Aorta (tissue), 5 donors: ENCODE measurements at places on chromosomes 16 and 17. TPM values are rescaled to one million over a fixed set of nuclear protein-coding genes. Genes with fewer than 3 reads are reported as not detected.

DNA sequence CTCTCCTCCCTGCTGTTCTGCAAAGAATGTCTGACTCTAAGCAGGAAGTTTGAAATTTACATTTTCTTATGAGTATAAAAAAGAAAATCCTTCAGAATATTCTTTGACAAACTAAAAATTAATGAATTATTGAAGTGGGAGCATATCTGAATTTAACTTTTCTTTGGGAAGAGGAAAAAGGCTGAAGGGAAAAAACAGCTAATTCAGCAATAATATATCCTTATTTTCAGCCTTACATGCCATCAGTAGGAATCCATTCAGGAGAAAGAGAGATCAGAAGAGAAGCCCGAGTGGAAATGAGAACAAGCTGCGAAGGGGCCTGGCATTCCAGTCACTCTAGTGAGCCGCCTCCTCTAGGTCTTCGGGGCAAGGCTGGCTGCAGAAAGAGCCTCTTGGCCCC is 41.7 kb upstream of the BCAR1 start:
- H3K27me3 ChIP-seq: no peaks in the 10 kb centered on the region
- no peaks in the 10 kb centered on the region for H3K4me1 ChIP-seq
- H3K4me3 ChIP-seq: no peak overlapping the region
- peaks cover 3% of the 10 kb centered on the region for H3K36me3 ChIP-seq
- DNase-seq: no peak

DNA sequence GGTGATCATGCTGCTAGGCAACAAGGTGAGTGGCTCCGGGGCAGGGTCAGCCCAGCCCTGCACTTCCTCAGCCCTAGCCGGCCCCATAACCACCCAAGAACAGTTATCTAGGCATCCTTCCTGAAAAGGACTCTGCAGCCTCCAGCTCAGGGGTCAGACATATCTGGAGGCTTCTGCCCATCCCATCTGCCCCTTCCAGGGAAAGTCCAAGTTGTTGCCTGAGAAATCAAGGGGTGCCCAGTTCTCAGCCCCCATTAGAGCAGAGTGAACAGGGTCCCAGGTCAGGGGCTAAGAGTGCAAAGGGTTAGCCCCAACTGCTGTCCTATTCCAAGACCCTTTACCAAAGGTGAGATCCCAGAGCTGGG is 4.1 kb upstream of the NHERF1 start:
- DNase-seq: peak; percentile 34
- H3K36me3 ChIP-seq: no peaks in the 10 kb centered on the region
- no peak overlapping the region for H3K4me3 ChIP-seq

DNA sequence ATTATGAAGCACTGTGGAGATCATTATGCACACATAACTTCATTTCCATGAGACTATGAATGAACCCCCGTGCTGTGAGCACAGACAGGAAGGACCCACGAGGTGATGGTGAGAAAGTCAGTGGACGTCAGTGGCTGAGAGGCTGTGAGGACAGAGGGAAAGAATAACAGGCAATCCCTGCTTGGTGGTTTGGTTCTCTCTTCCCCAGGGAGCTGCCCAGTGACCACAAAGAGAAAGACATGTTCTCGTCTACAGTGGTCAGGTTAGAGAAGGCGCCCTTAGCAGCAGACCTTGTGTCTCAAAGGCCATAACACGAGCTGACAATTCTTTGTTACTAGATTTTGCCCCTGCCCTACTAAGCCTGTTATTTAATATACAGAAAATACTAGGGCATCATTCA is 609.2 kb downstream of the TOX3 start:
- H3K27me3 ChIP-seq: no peaks in the 10 kb centered on the region
- H3K27ac ChIP-seq: no peak overlapping the region
- no peaks in the 10 kb centered on the region for H3K4me1 ChIP-seq
- DNase-seq: no peak

DNA sequence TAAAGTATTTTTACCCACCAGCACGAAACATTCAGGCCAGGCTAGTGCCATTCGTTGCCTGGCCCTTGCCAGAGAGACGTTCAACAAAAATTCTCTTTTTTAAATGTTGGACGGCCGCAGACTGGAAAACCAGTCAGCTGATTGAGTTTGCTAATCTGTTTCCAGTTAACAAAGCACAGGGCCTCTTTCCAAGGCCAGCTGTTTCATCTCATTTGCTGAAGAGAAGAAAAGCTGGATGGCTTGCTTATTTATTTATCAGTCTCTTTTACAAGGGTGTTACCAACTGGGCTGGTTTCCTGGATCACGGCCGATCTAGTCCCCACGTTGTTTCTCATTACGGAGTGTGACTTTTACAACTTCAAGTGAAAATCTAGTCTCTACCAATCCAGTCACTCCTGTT is 418.7 kb upstream of the DYNLRB2 start:
- DNase-seq: no peak
- H3K36me3 ChIP-seq: no peaks in the 10 kb centered on the region
- no peak overlapping the region for H3K4me3 ChIP-seq
- H3K4me1 ChIP-seq: no peaks in the 10 kb centered on the region
- H3K27ac ChIP-seq: no peak overlapping the region

GRCh38 chr16:49738832-49739231 is 117.1 kb downstream of the ZNF423 start:
- no peaks in the 10 kb centered on the region for H3K4me1 ChIP-seq
- H3K36me3 ChIP-seq: no peaks in the 10 kb centered on the region
- H3K27me3 ChIP-seq: no peaks in the 10 kb centered on the region
- no peak for DNase-seq

DNA sequence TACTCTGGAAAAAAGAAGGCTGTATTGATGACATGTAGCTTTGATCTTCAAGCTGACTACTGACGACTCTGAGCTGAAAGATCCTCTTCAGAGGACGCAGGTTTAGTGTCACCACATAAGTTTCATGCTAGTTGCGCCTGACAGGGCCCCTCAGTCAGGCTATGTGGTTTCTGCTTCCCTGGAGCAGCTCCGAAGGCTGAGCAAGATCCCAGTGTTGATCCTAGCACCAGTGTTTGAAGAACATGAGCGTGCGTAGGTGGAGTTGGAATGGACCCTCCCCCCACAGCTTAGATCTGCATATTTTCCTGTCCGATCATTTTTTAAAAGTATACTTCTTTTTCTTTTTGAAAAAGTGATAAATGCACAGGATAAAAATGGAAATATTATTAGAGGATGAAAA is 17.3 kb downstream of the BANP start:
- no peak overlapping the region for H3K27ac ChIP-seq
- H3K4me3 ChIP-seq: no peak overlapping the region
- no peaks in the 10 kb centered on the region for H3K36me3 ChIP-seq

Gene KRT36
- total RNA-seq: not detected

Gene ATP2C2
- total RNA-seq: 0.49 TPM

Gene MED13
- total RNA-seq: 80.1 TPM
